ENCODE measurements at places on chromosomes 5 and 9. TPM values are rescaled to one million over a fixed set of nuclear protein-coding genes. Genes with fewer than 3 reads are reported as not detected.

LRRC19 gene
- total RNA-seq, result not detected

LMNB1 gene
- 268 TPM for total RNA-seq

C9 gene
- total RNA-seq, result not detected

GARIN3 gene
- not detected for total RNA-seq

APBB3 gene
- 12.0 TPM for total RNA-seq

MAMDC2 gene
- not detected for total RNA-seq

NDST1 gene
- total RNA-seq, result 65.0 TPM

SLC36A2 gene
- total RNA-seq, result not detected

ADGRD2 gene
- not detected for total RNA-seq

SLC25A46 gene
- total RNA-seq, result 93.7 TPM

CDH9 gene
- total RNA-seq, result not detected

LRRC70 gene
- 0.71 TPM for total RNA-seq

TXNDC8 gene
- not detected for total RNA-seq

ZNF354C gene
- not detected for total RNA-seq

GDNF gene
- total RNA-seq, result 5.8 TPM

ARID3C gene
- not detected for total RNA-seq

PTGDS gene
- total RNA-seq, result not detected

FSD1L gene
- total RNA-seq, result 2.2 TPM

LIX1 gene
- total RNA-seq, result not detected

INSL6 gene
- total RNA-seq, result not detected

PIK3R1 gene
- 12.1 TPM for total RNA-seq

FBP1 gene
- total RNA-seq, result not detected

ADAMTS12 gene
- total RNA-seq, result 9.1 TPM

HMMR gene
- 119 TPM for total RNA-seq

KCNN2 gene
- total RNA-seq, result not detected

MYOT gene
- total RNA-seq, result not detected

TYRP1 gene
- 2.5 TPM for total RNA-seq

SLC34A3 gene
- total RNA-seq, result not detected

TEX48 gene
- total RNA-seq, result not detected

FREM1 gene
- total RNA-seq, result 3.4 TPM

KLHL3 gene
- not detected for total RNA-seq

AGXT2 gene
- total RNA-seq, result not detected

CTXN3 gene
- total RNA-seq, result not detected

MEIKIN gene
- total RNA-seq, result not detected

ASS1 gene
- total RNA-seq, result 20.9 TPM

CER1 gene
- not detected for total RNA-seq

C8G gene
- total RNA-seq, result not detected

NIPAL4 gene
- total RNA-seq, result not detected

TSLP gene
- 0.11 TPM for total RNA-seq

LCN15 gene
- not detected for total RNA-seq

TRIM7 gene
- total RNA-seq, result 28.0 TPM

PCDHB14 gene
- 18.6 TPM for total RNA-seq

ISL1 gene
- total RNA-seq, result not detected

COL5A1 gene
- total RNA-seq, result 148 TPM

DNAI1 gene
- total RNA-seq, result not detected

PRDM9 gene
- not detected for total RNA-seq

SH3GLB2 gene
- 39.9 TPM for total RNA-seq

All from SJSA1 (cell line).